KG1 (cell line): ENCODE measurements at places on chromosomes 3 and 15.

- peak; percentile 33 for DNase-seq
Observed at GRCh38 chr15:25761971-25762662, 101.0 kb downstream of the ATP10A start.

DNA sequence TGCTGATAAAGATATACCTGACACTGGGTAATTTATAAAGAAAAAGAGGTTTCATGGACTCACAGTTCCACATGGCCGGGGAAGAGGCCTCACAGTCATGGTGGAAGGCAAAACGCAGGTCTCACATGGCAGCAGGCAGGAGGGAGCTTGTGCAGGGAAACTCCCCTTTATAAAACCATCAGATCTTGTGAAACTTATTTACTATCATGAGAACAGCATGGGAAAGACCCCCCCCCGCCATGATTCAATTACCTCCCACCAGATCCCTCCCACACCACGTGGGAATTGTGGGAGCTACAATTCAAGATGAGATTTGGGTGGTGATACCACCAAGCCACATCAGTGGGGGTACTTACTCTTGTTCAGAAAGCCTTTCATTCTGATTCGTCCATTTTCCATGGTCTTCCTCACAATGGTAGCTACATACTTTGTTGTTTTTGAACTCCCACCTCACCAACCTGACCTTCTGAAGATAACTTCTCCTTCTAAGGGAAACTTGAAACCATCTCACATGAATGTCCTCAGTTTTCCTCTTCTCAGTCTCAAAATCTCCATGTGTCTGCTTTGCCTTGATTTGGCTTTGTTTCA, 275.6 kb upstream of the PROK2 start:
- DNase-seq, result no peak

- DNase-seq, result no peak
Observed at GRCh38 chr3:50542177-50543034, 25.1 kb downstream of the C3orf18 start.

- no peak for DNase-seq
Observed at GRCh38 chr3:95711789-95712188, 1102.6 kb upstream of the EPHA6 start.

DNA sequence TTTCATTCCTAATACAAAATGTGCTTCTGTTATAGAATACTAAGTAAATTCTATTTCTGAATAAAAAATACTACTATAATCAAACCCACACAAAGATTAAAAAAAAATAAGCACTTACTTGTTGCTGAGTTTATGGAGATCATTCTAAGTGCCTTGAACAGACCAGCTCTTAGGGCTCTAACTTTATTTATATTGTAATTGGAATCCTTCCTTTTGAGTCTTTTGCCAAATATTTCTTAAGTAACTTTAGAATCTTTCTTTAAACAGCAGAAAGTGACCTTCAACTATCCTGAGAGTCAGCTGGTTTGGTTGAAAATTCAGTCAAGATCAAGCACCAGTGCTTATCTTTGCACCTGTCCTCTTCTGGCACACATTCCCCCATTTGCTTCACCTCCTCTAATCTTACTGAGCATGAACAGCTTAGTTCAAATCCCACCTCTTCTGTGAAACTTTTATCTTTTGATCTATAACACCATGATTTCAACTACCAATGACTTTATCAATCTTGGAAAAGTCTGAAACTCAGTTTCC, 149.3 kb downstream of the VPS13C start:
- DNase-seq, result no peak

DNA sequence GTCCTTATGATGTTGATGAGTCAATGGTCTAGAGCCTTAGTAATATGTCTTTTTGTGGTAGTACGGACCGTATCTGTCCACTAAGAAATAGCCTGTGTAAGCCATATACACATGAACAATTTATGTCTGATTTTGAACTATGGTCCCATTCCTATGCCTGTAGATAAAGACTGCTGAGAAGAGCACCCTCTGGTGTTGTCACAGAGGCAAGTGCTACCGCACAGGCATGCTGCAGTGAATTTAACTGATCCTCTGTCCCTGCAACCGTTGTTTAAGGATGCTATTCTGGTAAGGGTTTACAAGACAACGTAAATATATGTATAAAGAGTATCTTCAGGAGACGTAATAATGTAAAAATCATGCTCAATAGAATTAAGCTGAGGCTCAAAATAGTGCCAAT, 170.7 kb downstream of the UBE3A start:
- no peak for DNase-seq

GRCh38 chr15:74750751-74751150, 2.1 kb downstream of the CYP1A2 start:
- no peak for DNase-seq

DNA sequence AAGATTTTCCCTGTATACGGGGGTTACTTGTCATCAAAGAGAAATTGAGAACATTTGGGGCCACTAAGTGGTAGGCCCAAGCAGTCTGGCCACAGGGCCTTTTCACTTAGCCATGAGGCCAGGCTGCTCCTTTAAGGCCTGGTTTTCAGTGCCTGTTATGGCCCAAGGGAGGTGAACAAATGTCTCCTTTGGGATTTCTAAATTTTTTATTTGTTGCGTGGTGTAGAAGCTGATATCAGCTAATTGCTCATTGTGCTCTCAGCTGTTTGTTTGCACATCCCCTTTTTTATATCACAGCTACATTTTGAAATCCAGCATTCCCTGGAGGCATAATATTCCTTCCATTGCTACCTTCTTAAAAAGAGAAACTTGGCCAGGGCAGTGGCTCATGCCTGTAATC, 48.5 kb downstream of the RLBP1 start:
- no peak for DNase-seq

DNA sequence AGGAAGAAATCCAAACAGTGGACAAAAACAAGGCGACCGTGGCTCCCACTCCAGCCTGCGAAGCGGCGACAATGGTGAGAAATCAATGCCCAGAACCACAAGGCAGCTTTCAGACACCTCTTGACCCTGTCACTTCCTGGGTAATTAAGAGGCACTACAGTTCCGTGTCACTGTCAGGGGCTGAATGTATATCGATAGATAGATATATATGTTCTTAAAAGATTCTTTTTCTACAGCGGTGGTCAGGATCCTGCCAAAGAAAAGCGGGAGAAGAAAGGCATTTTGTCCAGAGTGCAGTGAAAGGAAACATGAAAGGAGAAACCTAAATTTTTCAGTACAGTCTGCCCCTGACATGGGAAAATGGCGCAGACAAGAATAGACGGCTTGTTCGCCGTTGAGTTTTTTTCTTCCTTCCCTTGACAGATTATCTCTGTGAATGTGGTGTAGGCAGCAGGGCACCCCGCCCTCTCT, 56.2 kb upstream of the HES1 start:
- no peak for DNase-seq

DNA sequence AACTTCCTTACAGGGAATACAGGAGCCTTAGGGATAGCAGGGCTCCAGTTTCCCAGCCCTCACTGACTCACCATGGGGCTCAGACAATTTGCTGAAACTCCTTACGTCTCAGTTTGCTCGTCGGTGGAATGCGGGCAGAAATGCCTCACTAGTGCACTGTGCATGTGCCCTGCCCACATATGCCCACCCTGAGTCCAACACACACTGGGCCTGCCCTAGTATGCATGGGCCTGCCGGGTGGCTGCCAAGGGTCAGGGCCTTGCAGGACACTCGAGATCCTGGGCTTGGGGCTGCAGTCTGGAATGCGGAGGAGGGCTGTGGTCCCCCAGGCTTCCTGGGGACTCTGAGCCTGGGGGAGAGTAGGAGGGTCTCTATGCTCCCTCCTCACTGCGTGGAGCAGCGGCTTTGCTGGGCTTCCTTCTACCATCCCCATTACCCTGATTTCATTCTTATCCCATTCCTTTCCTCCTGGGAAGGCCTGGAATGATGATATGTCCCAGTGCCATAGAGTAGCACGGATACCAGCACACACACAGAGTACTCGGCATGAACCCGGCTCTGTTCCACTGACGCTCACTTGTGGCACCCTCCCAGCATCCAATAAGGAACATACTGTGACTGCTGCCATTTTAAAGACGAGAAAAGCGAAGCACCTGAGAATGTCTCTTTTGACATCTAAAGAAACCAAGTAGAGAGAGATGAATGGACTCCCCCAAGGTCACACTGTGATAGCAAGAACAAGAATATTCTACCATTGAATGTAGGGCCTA, 124.2 kb downstream of the ASB7 start:
- DNase-seq, result no peak

DNA sequence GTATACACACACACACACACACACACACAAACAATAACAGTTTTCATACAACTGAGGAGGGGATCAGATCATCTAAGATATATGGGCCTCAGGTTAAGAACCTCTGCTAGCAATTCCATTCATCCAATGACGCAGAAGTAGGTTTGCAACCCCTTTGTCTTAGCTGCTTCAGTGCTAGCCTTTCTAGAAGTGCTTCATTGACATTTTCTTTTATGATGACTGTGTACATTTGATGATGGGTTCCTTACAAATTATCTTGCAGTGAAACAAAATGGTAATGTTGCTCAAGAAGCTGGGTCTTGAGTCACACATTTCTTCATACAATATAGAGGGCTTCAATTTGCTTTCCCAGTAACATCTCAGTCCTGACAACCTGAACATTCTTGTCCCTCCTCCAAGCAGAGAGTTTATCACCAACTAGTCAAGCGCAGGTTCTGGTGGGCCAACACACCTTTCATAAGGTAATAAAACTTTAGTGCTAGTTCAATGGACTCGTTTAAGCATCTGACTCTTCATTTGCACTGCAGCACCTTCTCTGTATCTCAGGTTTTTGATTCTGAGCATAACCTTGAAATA, 269.5 kb downstream of the CNTN3 start:
- no peak for DNase-seq

DNA sequence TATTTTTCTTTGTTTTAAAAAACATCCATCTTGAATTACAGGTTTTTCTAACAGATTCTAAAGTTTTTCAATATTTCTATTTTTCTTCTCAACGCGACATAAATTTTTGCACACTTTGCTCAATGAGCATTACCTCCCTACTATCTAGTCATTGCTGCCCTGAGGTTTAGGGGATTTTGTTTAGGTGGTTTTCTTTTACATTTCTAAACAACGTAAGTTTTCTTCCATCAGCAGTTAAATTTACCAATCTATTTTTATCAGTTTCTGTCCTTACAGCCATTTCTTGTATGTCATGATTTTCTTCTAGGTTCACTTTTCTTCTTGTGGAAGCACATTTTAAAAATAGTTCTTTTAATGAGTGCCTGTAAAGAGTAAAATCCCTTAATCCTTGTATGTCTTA, 49.2 kb upstream of the CCR2 start:
- DNase-seq, result no peak

DNA sequence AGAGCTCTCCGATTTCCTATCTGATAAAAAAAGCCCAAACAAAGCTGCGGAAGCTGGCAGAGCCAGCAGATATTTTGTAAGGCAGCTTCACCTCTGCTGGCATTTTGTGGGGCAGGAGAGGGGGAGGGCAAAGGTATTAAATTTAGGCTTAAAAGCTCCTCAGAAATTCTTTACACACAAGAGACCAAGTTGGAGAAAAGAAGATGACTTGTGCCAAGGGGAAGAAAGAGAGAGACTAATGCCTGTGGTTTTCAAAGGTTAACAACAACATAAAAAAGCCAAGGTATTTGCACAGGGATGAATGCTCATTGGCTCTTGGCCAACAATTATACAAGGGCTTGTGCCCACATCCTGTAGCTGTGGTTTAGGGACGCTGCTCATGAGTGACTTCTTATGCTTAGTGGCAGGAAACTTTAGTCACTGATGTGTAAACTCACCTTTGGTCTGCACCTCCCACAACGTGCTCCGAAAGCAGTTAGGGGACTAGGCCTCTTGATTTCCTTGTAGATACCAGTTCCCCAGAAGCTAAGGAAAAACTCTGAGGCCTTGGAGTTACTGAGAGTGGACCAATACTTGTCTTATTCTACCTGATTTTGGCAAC, 152.9 kb downstream of the TPRG1 start:
- peak; percentile 77 for DNase-seq

- no peak for DNase-seq
Observed at GRCh38 chr3:174097686-174098085, 700.1 kb downstream of the NLGN1 start.

GRCh38 chr15:33016405-33017024, 178.0 kb downstream of the FMN1 start:
- DNase-seq, result no peak

DNA sequence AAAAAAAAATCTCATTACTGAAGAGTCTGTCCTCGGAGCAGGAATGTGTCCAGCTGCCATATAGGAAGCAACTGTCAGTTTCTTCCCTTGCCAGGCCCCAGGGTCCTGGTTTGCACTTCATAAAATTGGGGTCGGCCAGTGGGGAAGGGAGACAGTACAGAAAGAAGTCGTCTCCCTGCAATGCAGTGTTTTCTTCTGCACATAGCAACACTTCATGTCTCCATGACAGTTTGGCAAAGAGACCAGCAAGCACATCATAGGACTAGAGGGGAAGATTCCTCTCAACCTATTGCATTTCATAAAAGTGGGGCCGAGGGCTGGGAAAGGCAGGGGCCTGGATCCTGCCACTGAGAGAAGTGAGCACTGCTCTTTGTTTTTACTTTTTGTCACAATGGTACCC, 138.2 kb upstream of the HACD2 start:
- DNase-seq, result no peak

DNA sequence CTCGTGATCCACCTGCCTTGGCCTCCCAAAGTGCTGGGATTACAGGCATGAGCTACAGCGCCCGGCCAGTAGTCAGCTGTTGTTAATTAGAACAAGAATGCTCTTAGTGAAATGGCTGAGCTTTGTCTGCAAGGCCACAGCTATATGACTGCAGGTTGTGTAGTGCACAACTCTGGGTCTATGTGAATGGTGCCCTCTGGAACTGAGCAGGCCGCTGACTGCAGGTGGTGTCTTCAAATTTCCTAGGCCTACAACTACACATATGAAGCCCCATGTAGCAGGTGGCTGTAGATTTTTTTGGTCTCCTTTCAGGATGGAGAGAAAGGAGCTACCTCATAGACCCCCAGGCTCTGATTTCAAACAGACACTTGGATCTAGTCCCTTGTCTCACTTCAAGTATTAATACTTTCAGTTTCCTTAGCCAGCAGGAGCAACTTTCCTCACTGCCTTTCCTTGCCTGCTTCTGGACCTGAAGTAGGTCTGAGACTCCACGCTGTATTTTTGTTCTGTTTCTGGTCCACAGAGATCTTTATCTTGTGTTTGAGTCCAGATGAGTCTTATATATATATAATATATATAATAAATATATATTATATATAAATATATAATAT, 86.9 kb downstream of the C3orf80 start:
- no peak for DNase-seq

- no peak for DNase-seq
Observed at GRCh38 chr3:23888617-23889228, 28.1 kb downstream of the NKIRAS1 start.

- no peak for DNase-seq
Observed at GRCh38 chr3:172914854-172915253, 164.3 kb downstream of the ECT2 start.

- no peak for DNase-seq
Observed at GRCh38 chr3:100873611-100874010, 119.6 kb downstream of the ABI3BP start.

DNA sequence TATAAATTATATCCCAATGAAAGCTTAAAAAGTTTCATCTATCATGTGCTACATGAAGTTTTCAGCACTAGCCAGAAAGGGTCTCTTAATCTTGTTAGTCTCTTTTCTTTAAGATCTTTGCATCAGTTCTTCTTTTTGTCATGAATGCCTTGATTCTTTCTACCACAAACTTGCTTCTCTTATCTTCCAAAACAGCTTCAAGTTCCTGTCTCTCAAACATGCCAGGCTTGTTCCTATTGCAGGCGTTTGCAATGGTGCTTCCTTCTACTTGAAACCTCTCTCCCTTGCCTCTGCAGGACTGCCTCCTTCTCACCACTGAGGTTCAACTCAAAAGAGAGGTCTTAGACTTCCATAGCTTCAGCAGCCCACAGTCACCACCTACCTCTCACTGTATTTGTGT, 104.3 kb upstream of the FRMD4B start:
- DNase-seq, result peak; percentile 5

GRCh38 chr15:100108346-100108745, 233.4 kb downstream of the ADAMTS17 start:
- DNase-seq, result no peak
